ENCODE measurements at places on chromosomes 6 and 20.

DNA sequence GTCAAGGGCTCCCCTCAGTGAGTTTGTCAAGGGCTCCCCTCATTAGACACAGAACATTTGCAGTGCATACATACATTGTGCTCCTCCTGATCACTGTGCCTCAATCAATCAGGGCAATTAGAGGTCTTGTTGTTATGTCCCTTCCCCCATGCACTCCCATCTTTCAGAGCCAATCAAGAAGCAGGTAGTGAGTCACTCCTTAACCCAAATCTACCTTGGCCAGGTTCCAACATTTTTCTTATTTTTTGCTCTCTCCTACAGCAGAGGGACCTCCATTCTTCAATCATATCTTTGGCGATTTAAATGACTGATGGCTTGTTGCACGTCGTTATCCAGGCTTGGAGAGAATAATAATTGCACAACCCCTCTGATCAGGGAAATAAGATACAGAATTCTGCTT, 409.9 kb upstream of the SPTLC3 start:
- DNase-seq: no peak

GRCh38 chr6:72941751-72942150, 283.5 kb downstream of the KHDC1L start:
- DNase-seq: no peak

DNA sequence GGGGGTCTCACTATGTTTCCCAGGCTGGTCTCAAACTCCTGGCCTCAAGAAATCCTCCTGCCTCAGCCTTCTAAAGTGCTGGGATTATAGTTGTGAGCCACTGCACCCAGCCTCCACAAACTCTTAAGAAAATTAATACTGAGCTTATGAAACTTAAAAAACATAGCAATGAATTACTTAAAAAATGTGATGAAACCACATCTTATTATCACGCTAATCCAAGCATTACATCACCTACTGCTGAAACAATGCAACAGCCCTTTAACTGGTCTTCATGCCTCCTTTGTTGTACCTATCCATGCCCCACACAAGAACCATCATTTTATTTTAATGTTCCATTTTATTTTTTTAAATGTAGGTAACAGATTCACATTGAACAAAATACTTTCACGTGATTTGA, 24.9 kb downstream of the SESN1 start:
- DNase-seq: no peak

DNA sequence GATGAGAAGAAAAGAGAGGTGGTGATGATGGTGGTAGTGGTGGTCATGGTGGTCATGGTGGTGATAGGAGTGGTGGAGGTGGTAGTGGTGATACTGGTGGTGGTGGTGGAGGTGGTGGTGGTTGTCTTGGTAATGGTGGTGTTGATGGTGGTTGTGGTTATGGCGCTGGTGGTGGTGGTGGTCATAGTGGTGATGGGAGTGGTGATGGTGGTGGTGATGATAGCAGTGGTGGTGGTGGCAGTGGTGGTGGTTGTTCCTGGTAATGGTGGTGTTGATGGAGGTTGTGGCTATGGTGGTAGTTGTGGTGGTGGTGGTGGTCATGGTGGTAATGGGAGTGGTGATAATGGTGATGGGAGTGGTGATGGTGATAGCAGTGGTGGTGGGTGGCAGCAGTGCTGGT, 36.8 kb downstream of the HAO1 start:
- DNase-seq: no peak

DNA sequence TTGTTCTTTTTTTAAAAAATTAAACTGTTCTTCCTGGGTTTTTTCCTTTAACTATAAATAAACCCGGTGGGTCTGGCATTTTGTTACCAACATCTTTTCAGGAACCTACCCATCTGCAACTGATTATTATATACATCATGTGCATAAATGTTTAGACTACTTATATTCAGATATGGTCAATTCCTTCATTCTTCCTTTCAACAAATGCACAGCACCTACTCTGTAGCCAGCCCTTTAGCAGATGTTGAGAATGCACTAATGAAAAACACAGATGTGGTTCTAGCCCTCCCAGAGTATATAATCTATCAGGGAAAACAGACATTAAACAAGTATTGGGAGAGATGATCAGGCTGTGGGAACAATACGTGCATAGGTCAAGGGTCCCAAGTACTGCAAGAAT, 237.1 kb downstream of the UST start:
- no peak for DNase-seq

- no peak for DNase-seq
Observed at GRCh38 chr20:56163806-56164205, 84.7 kb upstream of the MC3R start.

Data from KG1 (cell line).